SJCRH30 (cell line): ENCODE measurements at places on chromosomes 2 and 18.

DNA sequence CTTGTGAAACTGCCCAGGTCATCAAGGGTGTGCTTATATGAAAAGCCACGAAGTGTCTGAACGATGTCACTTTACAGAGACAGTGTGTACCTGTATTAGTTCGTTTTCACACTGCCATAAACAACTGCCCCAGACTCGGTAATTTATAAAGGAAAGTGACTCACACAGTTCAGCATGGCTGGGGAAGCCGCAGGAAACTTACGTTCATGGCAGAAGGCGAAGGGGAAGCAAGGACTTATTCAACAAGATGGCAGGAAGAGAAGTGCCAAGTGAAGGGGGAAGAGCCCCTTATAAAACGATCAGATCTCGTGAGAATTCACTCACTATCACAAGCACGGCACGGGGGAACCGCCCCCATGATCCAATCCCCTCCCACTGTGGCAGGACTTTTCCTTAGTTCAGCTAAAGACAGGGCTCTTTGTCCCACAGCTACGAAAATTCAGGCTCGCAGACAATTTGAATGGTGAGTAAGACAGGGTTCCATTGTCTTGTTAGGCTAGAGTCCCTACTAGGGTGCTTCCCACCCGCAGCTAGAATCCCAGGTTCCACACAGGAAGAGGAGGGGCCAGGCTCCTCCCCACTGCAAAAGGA is 20.1 kb downstream of the TMEM177 start:
- no peak for DNase-seq

DNA sequence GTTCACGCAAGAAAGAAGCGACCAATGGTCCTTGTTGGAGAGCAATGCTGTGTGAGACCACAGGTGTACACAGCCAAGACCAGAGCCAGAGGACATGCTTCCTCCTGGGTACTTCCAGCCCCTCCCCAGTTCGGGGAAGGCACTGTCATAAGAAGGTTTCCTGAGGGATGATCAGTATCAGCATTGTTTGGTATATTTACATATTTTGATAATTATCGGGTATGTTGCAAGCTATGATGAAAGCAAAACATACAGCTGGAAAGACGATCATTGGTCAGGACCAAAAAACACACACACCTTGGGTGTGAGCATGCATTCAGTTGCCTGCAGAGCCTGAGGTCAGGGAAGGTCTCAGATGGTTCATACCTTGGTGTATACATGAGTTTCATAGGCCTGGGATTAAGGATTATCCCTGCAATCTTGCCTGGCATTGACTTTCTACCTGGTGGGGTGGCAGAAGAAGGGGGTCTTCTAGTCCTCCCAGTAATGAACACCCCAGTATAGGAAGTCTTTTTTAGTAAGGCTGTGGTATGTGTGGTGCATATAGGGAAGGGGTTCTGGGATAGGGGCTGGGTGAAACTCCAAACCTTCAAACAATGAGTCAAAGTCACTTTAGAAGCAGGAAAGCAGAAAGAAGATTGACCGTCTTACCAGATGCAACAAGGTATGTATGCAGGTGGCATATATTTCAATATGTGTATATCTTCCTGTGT is 2.9 kb downstream of the SERPINB2 start:
- no peak for DNase-seq

GRCh38 chr2:88265352-88266303 is 95.5 kb downstream of the THNSL2 start:
- no peak for DNase-seq

DNA sequence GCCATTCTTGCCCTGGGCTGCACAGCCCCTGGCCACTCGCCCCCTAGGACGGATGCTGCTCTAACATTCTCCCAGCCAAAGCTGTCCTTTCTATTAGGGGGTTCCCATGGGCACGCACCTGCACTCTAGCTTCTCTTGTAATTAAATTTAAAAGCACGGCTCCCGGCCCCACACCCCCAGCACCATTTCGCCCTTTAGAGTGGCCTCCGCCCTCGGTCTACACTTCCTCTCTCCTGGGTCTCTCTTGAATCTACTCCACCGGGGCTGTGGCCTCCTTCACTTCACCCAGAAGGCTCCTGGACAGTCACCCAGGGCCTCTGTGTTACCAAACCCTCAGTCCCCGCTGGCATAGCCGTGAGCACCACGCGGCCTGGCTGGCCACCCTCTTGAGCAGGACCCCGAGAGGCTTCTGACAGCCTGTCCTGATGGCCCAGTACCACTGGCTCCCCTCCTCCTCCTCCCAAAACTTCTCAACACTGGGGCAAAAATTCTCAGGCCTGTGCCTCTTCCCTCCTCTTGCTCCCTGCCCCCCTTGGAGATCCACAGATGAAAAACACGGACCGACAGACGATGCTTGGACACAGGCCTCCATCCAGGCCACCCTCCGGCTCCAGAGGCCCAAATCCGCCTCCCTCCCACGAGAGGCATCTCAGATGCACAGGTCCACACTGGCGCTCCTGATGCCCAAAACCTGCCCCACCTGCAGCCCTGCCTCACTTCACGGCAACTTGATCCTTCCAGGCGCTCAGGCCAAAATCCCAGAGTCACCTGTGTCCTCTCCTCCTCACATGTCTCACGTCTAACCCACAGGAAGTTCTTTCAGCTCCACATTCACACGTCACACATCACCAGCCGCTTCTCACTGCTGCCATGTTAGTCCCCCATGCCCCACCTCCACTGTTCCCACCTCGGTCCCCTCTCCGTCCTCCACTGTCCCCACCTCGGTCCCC is 6.9 kb upstream of the RAB17 start:
- no peak for DNase-seq

DNA sequence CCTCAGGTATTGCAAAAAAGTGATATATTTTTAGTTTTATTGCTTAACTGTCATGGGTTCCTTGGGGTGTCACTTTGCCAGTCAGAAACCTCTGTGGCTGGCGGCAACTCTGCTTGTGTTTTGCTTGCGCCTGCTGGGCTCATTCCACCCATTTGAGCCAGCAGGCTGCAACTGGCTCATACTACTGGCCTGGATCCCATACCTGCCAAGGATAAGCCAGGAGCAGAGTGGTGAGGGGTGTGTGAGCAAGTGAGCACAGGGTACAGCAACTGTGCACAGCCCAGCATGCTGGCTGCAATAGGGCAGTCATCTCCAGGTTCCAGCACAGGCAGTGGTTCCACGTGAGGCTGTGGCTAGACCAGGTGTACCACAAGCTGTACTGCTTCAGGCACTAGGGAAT is 687.5 kb downstream of the NYAP2 start:
- no peak for DNase-seq

- DNase-seq = no peak
These were observed 15.5 kb downstream of the SALL3 start for GRCh38 chr18:78994977-78995582.
